ENCODE measurements at places on chromosomes 16 and 17.

GRCh38 chr16:58336332-58337089, 41.7 kb upstream of the PRSS54 start:
- DNase-seq = peak; percentile 60

GRCh38 chr17:46144246-46144645, 49.0 kb downstream of the KANSL1 start:
- no peak for DNase-seq

DNA sequence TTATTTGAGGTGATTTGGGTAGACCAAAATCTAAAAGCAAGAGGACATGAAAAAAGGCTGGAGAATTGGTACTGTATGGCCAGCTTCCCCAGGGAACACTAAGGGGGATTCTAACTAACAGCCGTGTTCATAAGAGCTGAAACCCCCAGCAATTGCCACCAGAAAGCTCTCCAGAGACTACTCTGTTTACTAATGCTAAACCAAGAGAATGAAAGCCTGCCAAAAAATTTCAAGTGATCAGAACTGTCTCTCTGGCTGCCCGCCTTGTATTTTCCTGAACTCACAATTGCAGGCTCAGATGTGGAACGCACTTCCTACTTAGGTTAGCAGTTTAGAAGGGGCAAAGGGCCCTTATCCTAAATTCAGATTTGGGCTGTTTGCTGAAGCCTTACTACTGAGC, 24.1 kb downstream of the MYH10 start:
- DNase-seq = no peak

DNA sequence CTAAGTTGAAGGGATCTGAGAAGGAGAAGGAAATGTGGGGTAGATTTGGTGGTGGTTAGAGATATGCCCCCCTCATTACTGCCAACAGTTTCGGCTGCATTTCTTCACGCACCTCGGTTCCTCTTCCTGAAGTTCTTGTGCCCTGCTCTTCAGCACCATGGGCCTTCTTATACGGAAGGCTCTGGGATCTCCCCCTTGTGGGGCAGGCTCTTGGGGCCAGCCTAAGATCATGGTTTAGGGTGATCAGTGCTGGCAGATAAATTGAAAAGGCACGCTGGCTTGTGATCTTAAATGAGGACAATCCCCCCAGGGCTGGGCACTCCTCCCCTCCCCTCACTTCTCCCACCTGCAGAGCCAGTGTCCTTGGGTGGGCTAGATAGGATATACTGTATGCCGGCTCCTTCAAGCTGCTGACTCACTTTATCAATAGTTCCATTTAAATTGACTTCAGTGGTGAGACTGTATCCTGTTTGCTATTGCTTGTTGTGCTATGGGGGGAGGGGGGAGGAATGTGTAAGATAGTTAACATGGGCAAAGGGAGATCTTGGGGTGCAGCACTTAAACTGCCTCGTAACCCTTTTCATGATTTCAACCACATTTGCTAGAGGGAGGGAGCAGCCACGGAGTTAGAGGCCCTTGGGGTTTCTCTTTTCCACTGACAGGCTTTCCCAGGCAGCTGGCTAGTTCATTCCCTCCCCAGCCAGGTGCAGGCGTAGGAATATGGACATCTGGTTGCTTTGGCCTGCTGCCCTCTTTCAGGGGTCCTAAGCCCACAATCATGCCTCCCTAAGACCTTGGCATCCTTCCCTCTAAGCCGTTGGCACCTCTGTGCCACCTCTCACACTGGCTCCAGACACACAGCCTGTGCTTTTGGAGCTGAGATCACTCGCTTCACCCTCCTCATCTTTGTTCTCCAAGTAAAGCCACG, 28.3 kb downstream of the STH start:
- no peak for DNase-seq

- DNase-seq = no peak
Observed at GRCh38 chr17:16986391-16986790, 14.5 kb upstream of the TNFRSF13B start.

DNA sequence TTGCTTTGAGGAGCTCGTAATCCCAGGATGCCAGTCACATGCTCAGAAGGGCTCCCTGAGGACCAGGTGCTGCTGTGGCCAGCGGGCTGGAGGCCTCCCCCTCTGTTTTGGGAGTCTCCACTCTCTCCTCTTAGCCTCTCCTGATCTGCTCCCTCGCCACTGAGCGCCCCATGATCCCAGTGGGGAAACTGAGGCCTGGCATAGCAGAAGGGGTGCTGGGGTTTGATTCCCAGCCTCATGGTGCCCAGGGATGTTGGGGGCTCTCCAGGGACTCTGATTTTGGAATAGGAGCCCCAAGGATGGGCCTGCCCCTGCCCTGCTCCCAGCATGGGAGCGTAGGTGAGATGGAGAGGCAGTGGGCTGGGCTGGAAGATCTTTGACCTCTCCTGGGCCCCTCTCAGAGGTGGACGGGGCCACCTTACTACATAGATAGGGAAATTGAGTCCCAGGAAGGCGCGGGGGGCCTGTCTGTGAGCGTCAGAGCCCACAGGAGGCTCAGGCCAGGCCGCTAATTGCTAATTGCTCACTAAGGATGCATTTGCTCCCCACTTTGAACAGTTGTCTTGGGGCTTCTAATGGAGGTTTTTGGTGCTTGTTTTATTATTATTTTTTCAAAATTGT, 525 bp upstream of the ADCY7 start:
- DNase-seq = no peak

- no peak for DNase-seq
Observed at GRCh38 chr16:74607310-74607961, 522 bp upstream of the GLG1 start.

DNA sequence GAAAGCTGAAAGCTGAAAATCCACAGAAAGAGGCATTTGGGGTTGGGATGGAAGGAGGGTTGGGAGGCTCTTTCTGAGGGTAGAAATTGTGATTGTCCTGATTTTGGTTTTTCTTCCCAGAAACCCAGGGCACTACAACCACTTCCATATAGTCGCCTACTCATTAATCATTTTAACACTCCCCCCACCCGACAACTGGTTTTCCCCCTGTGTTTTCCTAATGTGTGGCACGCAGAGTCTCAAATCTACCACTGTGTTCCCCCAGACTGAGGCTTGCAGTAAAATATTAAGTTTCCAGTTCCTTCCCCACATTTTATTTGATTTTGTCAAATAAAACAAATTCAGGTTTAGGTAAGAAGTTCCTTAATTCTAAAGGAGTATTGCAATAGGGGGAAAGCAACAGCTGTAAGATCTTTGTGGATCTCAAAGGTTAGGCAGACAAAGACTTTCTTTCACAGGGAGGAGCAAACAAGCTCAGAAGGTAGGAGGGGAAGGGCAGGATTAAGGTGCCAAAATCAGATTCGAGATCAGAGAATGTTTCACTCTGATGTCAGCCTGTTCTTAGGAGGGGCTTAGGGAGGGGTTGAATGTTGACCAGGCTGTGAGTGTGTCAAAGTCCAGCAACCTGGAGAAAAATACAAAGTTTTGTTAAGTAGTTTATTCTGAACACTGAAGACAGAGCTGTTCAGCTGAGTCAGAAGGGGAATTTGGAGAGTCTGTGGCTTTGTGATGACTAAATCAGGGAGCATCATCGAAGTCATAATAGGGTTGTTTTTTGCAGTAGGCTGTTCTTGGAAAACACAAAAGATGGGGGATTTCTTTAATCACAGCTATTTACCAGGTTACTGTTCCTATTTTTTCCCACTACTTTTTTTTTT, 3.6 kb downstream of the ZNF267 start:
- no peak for DNase-seq

DNA sequence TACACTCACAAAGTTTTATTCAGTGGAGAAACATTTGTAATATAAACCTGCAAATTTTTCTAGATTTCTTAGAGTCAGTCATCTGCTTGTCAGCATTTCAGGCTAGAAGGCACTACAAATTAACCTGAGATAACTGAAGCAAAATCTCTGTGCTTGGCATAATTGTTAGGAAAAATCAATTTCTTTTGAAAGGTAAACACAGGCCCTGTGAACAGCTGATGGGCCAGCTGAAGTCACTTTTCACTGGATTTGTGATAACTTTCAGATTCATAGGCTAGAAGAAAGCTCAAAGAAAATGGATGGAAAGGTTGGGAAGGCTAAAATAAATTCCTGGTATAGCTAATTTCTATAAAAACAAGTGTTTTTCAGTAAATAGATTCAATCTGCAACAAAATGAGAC, 34.0 kb upstream of the SLC6A2 start:
- no peak for DNase-seq

GRCh38 chr17:62824290-62825131, 16.4 kb upstream of the MARCHF10 start:
- DNase-seq = no peak

DNA sequence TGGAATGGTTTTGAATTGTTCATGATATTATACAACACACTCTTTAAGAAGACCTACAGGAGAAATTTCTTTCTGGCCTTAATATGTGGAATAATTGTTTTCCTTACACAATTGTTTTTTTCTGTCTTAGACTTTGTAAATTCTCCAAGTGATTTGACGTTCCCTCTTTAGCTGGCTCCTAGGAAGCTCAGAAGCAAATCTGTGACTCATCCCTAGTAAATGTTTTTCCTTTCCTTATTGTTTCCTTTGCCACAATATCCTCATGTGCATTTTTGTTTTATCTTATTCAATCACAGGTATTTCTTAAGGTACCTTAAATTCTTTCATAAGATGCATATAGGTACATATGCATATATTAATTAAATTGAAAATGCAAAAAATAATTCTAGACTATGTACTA, 13.5 kb downstream of the KIAA0753 start:
- DNase-seq = no peak

- DNase-seq = no peak
Observed at GRCh38 chr16:1152123-1152638, 725 bp upstream of the CACNA1H start.

DNA sequence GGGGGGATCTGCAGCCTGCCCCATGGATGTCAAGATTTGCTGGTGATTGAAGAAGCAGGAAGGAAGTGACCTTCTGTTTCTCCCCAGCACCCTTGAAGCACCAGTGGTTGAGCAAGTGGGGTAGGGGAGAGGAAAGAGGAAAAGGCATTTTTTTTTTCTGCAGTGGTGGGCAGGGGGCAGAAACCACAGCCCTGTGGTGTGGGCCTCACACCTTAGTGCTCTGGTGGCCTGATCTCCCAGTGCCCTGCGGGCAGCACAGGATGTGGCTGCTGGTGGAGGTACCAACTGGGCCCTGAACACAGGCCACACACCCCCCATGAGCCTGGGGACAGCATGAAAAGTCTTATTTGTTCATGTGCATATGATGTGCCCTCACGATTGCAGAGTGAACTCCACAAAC, 7.1 kb downstream of the ITGAD start:
- DNase-seq = no peak

DNA sequence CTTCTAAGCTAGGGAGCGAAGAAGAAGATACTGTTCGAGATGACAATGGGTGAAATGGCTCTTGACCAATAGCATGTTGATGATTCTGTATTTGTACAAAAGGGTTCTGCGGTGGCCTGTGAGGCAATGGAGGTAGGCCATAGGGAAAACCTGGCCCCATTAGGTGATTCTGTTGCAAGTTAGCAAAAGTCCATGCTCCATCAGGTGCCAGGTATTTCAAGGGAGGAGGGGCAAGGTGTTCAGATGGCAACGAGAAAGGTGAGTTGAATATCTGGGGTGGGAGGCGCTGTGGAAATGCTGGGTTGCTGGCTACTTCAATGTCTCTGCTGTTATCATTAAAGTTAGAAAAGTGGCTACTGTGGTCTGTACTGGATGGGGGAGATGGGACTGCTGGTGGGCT, 62.8 kb downstream of the CACNG1 start:
- no peak for DNase-seq

DNA sequence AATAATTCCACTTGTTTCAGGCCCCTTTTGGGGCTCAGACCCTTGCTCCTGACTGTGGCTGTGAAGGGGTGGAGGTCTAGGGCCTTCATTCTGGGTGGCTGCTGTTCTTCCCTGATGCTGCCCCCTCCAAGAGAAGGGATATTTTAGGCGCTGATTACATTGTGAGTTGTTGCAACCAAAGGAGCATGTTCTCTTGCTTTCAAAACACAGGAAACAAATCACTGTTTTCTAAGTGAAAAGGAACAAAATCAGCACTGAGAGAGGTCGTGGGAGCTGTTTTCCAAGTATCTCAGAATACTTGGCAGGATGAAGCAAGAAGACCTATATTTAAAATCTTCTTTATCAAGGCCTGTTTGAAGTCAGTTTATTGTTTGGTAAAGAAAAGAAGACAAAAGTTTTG, 25.3 kb upstream of the SEC14L1 start:
- DNase-seq = no peak

DNA sequence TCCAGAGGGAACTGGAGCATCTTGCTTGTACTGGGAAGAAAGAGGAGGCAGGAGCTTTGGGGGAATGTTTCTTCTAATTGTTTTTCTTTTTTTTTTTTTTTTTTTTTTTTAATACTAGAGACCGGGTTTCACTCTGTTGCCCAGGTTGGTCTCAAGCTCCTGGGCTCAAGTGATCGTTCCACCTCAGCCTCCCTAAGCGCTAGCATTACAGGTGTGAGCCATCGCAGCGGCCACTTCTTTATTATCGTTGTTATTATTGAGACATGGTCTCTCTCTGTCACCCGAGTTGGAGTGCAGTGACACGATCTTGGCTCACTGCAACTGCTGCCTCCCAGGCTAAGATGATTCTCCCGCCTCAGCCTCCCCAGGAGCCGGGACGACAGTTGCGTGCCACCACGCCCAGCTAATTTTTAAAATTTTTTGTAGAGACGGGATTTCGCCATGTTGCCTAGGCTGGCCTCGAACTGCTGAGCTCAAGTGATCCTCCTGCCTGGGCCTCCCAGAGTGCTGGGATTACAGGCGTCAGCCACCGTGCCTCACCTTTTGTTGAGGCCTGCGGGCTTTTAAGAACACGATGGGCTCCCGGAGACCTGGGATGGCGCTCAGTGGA, 137.3 kb upstream of the GSE1 start:
- no peak for DNase-seq

GRCh38 chr17:67779098-67779672, 46.1 kb upstream of the BPTF start:
- peak; percentile 18 for DNase-seq

DNA sequence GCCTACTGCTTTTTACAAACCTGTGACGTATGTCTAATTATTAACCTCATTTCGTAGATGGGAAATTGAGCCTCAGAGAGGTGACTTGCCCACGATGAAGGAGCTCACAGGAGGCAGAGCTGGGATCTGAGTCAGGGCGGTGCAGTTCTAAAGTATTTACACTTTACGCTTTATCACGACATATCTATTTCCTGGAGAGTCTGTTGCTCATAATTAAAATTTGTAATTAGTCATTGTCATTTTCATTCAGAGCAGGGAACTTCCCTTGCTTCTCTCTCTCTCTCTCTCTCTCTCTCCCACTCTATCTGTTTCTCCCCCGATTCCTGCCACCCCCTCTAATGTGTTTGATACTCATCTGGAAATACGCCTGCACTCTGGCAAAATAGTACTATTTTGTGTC, 5.9 kb downstream of the SLC5A11 start:
- DNase-seq = no peak

- no peak for DNase-seq
Observed at GRCh38 chr17:214881-215331, 33.5 kb upstream of the DOC2B start.

- DNase-seq = no peak
Observed at GRCh38 chr17:73089322-73090317, 2.9 kb downstream of the SLC39A11 start.

GRCh38 chr17:10031606-10032005, 126.5 kb upstream of the RCVRN start:
- no peak for DNase-seq

GRCh38 chr17:39551879-39552278, 55.8 kb downstream of the NEUROD2 start:
- no peak for DNase-seq

GRCh38 chr16:20740007-20740883, 1.4 kb downstream of the THUMPD1 start:
- DNase-seq = no peak

GRCh38 chr16:65476448-65476955, 354.6 kb upstream of the CDH11 start:
- no peak for DNase-seq

- DNase-seq = no peak
Observed at GRCh38 chr17:45267436-45268055, 5.7 kb upstream of the SPATA32 start.

GRCh38 chr16:48602356-48603014, 7.5 kb downstream of the N4BP1 start:
- DNase-seq = no peak
